ENCODE measurements at places on chromosomes 7 and 10.
A peak's percentile ranks its signal among the peaks of the same experiment; 100 is the strongest.

DNA sequence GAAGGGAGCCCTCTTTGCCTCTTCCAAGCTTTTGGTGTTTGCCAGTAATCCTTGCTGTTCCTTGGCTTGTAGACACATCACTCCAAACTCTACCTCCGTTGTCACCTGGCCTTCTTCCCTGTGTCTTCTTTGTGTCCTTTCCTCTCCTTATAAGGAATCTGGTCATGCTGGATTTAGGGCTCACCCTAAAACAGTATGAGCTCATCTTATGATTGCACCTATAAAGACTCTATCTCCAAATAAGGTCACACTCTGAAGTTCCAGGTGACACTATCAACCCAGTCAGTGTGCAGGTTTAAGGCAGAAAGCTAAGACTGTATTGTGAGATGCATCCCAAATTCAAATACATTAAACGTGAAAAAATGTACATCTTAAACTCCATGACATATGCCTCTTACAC lies 49.0 kb upstream of the ZRANB1 start:
- DNase-seq: no peak

DNA sequence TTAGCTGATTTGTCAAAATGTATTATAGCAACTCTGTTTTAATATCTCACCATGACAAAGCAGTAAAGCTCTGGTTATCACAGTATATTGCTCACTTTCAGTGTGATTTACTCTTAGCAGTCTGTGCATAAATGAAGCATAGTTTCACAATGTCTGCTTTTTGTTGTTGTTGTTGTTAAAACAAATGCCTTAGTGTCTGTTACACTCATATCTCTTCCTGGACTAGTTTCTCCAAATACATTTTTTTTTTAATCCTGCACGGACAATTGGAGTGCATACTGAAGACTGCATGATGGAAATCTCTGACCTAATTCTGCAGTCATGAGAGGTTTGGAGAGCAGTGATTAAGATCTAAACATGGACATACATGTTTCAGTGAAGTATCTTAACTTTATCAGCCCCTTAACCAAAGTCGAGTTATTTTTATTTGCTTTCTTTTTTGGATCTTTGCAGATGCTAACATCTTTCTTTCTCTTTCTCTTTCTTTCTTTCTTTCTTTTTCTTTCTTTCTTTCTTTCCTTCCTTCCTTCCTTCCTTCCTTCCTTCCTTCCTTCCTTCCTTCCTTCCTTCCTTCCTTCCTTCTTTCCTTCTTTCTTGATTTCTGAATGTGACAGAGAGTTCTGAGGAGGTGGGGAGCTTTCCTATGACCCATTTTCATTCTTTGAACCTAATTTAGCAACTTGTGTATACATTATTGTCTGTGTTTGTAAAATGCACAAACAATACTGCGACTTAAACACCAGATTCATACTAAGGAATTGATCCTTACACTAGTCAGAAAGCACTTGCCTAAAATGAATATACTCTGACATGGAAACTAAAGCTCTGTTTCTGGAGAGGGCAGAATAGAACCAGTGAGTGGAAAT lies 161.5 kb upstream of the AGR3 start:
- no peak for DNase-seq

DNA sequence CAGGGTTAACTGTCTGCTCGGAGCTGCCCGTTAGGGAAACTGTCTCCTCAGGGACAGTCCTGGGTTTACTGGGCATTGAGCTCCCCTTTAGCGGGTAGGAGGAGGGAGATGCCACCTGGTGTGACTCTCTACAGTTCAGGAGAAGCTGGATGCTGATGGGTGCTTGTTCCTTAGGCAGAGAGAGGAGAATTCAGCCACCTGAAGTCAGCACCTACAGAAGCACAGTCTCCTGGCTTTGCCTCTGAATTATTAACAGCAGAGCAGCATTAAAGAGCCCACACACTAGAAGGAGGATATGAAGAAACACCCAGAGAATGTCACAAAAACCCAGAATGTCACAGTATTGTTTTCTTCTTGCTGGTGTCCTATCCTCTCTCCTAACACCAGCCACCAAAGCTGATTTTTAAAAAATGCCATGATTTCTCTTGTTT lies 696 bp downstream of the GIMAP4 start:
- DNase-seq: no peak

GRCh38 chr10:71501402-71501801 lies 104.7 kb downstream of the CDH23 start:
- no peak for DNase-seq

DNA sequence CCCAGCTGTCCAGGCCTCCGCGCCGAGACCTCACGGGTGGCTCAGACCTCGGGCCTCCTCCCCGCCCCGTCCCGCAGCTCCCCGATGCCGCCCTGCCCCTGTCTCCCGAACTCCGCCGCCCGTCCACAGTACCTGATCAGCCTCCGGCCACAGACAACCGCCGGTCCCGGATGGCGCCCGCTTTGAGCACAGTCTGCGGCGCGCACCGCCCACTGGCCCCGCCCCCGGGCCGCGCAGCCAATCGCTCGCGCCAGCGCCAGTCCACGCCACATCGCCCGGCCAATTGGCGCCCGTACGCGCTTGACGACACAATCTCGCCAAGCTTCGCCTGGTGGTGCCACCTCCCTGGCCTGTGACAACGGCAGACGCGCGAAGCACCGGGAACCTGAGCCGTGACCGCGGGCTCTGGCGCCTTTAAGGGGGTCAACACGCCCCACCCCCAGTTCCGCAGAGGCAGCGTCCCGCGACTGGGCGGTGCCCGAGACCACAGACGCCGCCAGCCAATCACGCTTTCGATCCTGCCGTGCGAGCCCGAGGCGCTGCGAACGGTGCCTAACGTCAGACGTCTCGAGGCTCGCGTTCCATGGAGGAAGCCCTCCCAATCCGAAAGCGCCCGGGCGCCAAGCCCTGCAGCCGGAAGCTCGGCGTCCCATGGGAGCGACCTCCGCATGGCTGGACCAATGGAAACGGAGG lies at the start of gene IDI1:
TSS of gene IDI1 (minus strand) at position 388 of the 693 bp plus-strand sequence. CDS start at position 272, 116 bp downstream.
- peak; percentile 96 for DNase-seq

DNA sequence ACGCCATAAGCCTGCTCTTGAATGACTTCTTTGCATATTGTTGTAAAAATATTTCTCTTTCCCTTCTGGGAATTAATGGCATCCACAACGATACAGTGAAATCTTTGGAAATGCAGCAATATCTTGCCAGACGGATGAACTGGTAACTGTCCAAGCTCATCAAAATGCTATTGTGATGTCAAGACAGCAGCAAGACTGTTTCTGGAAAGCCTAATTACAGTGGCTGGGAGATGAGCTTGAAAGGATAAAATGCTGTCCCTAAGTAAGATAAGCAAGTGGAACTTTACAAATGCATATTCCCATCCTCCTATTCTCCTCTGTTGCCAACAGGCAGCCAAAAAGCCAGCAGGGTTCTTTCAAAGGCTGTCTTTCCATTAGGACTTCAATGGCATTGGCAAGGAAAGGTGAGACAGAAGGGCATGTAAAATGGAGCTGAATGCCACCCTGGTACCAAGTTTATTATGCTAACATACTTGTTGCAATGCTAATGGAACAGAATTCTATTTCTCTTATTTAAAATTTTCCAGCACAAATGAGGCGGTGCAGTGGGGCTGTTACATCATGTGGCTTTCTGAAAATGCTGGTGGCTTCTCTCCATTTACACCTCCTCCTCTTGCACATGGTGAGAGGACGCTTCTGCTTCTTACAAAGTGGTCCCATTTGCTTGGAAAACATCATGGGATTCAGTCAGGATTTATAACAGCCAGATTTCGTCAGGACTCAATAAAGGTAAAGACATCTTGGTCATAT lies 178.3 kb upstream of the PTER start:
- no peak for DNase-seq

GRCh38 chr10:117938104-117938503 lies 108.6 kb downstream of the RAB11FIP2 start:
- no peak for DNase-seq

DNA sequence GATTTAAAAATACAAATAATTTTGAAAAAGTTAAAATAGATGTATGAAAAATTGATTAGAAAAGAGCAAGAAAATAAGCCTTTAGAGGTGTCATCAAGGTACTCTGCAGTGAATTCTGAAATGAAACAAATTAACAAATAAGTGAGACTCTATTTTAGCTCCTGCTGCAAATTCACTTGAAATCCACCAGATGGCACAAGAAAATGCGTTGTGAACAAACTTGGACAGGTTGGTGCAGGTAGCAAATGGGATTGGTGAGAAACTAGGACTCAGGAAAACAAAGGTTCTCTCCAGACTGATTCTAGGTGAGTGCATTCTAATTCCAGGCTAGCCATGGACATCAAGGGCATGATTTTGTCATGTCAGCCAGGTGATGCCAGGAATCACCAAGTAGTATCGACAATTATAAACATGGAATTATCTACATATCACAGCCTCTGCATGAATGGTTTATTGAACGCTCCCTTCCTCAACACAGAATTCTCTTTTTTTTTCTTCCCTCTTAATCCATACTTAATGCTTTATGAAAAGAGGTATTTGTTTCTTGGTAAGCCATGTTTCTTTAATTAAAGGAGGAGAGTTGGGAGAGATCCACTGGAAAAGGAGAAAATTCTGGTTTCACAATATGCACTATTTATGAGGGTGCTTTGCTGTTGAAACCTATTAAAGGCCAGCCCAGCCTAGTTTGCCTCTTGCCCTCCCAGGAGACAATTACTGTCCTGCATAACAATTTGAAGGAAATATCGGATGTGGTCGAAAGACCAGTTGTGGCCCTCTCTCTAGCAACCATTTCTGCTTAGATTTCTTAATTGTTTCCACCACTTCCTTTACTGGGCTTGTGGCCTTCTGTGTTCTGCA lies 118.1 kb downstream of the ZNF365 start:
- DNase-seq: no peak

GRCh38 chr10:35124540-35124939 lies 2.1 kb upstream of the CREM start:
- no peak for DNase-seq

DNA sequence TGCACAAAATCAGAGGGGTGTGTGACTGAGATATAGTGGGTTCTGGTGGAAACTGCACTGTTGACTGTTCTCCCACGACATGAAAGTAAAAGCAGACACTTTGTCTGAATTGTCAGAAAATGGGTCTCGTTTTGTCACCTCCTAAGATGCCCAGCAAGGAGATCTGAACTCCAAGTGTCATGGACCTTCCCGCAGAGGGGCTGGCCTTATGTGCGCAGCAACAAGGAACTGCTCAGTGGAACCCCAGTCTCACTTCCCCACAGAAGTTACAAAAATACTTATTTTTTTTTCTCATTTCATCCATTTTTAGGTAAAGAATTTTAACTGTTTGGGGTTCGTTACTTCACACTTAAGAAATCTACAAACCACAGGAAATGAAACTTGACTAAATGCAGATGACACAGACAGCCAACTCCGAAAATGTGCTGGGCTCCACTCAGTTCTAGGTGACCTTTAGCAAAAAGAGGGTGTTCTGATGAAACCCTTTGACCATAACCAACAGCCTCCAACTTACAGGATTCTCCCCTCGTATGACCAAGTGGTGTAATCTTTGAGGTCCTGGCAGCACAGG lies 115.0 kb downstream of the FAM107B start:
- peak; percentile 59 for DNase-seq

GRCh38 chr7:72281308-72281707 lies 130.8 kb downstream of the CALN1 start:
- DNase-seq: no peak

DNA sequence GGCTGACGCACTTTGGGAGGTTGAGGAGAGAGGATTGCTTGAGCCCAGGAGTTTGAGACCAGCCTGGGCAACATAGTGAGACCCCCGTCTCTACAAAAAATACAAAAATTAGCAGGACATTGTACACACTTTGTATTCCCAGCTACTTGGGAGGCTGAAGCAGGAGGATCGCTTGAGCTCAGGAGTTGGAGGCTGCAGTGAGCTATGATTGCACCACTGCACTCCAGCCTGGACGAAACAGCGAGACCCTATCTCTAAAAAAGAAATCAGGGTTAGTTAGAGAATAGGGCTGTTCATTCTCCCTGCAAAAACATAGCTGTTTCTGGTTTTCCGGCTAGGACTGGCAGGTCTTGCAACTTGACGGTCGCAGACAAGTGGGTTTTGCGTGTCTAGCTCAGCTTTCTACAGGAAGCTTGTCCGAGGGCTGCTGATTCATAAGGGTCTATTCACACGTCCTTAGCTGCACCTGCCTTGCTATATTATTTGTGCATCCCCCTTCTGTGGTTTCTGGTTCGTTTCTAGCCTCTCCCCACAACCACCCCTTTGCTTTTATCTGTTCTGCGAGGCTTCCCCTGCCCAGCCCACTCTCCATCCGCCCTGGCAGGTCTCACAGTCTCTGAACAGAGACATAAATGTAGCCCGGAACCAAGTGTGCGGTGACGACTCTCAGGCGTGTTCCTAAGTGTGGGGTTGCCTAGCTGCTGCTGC lies 10.7 kb downstream of the AMZ1 start:
- DNase-seq: peak; percentile 54

GRCh38 chr7:112784603-112785002 lies 5.6 kb downstream of the TMEM168 start:
- DNase-seq: no peak
